ENCODE measurements at places on chromosomes 6 and 20.
A peak's percentile ranks its signal among the peaks of the same experiment; 100 is the strongest.

- no peak for DNase-seq
These were observed 57.4 kb downstream of the NCOA6 start for GRCh38 chr20:34768096-34768495.

GRCh38 chr20:21607971-21608725 is 94.3 kb upstream of the NKX2-2 start:
- DNase-seq = no peak

DNA sequence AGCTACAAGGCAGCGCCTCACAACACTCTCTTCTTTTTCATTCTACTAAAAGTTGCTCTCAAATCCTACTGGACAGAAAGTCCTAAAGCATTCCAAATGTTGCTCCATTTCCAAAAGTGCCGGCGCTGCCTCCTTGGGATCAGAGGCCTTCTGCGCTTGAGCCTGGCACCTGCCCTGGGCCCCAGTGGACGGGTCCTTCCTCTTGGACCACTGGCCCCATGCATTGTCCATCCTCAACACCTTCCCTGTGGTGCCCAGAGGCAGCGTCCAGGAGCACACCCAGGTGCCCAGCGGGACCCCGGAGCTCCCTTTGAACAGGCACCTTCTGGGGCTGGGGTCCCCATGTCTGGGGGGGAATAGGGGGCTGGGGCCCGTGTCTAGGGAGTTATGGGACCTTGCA is 205.2 kb downstream of the ERMARD start:
- DNase-seq = no peak

- DNase-seq = peak; percentile 84
These were observed 11.7 kb upstream of the HCK start for GRCh38 chr20:32040142-32040953.

- DNase-seq = peak; percentile 41
These were observed 687.4 kb downstream of the EPM2A start for GRCh38 chr6:145047891-145048290.

- no peak for DNase-seq
These were observed 105.2 kb downstream of the TFAP2A start for GRCh38 chr6:10309457-10310329.

GRCh38 chr6:42403831-42404230 is 47.9 kb downstream of the TRERF1 start:
- DNase-seq = no peak

DNA sequence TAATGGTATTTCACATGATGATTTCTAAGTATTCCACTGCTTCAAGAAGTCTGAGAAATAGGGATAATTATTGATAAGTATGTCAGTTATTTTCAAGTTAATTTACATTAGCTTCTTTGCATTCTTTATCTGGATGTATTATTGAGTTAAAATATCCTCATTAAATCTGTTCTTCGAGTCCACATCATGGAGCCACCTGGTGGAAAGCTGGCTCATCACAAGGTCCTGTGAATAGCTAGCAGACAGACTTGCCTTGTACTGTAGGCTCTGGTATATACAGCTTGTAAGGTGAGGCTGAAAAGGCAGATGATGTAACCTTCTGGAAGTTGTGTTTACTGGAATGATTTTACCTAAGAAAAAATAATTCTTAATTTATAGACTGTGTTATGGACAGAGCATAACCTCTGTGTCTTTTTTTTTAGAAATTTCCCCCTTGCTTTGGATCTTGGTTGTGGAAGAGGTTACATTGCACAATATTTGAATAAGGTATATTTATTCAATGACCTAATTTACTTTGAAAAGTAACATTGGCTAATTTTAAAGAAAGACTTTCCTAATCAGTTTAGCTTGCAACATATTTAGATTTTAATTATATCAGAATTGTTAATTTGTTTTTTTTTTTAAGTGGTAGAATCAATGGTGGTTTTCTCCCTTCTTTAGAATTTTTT is 3.5 kb downstream of the NDUFAF5 start:
- peak; percentile 75 for DNase-seq

DNA sequence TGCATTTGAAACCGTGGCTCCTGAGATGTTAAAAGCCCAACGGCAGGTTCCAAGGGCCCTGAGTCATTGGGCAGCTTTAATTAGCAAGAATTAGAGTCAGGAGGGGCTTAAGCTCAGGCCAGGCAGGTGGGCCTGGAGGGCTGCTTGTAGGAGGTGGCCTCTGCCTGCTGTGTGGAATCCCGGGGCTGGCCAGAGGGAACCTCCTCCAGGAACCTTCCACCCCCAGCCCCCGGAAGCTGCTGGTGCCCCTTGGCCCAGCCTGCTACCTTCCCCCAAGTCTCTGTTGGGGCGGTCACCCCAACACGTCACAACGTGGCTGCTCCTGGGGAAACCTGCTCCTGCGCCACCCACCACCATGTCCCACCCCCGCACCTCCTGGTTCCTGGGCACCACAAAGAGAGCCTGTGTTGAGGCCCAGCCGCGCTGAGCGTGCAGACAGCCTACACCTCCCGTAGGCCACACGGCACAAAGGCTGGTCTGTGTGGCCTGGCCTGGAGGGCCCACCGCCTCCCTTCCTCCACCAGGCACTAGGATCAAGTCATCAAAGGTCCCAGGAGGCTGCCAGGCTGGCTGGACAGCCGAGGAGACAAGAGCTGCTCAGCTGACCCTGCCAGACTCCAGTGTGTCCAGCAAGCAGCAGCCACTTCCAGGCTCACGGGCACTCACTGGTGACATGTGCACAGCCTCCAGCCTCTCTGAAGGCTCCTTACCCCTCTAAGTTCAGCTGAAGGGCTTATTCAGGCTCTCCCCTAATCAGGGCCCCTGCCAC is 86.3 kb downstream of the SNX5 start:
- no peak for DNase-seq

GRCh38 chr20:63145156-63145555 is 70.8 kb downstream of the YTHDF1 start:
- DNase-seq = no peak

- peak; percentile 60 for DNase-seq
These were observed 645.0 kb downstream of the PHF3 start for GRCh38 chr6:64280569-64280968.

DNA sequence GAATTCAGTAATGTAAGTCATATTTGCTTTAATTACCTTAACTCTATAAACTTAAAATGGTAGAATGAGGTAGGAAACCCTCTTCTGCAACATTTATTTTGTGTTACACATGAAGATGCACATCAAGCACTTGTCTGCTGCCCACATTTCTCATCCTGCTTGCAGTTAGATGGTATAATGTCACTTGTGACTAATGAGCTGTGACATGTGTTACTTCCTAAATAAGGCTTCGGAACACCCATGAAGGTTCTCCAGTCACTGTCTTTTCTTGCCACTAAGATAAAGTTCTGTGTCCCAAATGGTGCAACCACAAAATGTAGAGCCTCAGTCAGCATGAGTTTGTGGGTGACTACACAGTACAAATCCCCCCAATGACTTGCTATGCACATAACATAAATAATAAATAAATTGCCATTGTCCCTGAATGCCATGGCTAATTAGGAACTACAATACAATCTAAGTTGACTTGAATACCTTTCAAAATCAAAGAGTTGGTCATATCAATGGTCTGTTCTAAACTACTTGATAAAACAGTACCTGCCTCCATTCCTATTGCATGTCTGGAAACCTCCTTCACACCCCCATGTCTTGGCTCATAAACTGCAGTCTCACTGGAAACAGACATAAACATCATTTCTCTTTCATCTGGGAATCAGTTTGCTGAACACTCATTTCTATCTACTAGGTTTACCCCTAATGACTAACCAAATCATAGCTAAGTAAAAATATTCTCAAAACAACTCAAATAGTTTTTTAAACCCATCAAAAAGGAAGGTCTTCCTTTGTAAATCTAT is 157.2 kb downstream of the PTPRK start:
- no peak for DNase-seq

DNA sequence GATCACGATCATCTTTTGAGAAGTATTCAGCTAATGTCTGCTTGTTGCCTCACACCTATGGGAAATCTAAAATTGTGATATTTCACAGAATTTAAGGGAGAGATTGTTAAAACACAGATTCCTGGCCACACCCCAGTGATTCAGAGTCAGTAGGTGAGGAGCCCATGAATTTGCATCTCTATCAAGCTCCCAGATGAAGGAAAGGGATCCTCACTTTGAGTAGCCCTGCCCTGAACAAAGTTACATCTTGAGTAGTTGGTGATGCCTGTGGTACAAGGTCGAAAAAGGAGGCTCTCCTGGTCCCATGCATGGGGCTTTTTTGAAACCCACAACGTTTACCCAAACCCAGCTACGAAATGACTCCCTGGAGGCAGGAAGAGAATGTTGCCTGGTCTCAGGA is 79.5 kb downstream of the PAK5 start:
- DNase-seq = no peak

DNA sequence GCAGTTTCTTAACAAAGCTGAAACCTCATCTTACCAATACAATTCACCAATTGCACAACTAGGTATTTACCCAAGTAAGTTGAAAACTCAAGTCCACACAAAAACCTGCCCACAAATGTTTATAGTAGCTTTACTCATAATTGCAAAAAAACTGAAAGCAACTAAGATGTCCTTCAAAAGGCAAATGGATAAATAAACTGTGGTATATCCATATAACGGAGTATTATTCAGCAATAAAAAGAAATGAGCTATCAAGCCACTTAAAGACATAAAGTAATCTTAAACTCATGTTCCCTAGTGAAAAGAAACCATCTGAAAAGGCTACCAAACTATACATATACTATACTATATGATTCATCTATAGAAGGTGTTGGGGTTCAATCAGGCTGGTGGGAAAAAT is 179.7 kb downstream of the HACE1 start:
- no peak for DNase-seq

GRCh38 chr6:143783077-143783476 is 60.1 kb upstream of the LTV1 start:
- no peak for DNase-seq

DNA sequence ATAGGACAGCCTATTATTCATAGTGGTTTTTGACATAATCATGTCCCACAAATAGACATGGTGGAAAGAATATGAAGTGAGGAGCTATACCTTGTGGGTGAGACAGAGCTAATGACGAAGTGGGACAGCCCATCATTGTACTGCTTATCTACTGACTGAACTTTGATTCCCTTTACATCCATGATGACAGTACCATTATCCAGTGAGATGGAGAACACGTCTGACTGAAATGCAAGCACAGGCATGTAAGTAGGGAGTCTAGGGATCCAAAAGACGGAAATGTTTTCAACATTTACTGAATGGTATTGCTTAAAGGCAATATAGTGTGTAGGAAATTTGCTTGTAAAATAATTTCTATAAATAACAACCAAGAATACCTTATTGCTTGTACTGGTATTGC is 43.5 kb downstream of the FAM229B start:
- no peak for DNase-seq

GRCh38 chr6:103504501-103505154 is 1355.1 kb downstream of the HACE1 start:
- DNase-seq = no peak

- peak; percentile 42 for DNase-seq
These were observed 405 bp downstream of the RALGAPA2 start for GRCh38 chr20:20712004-20712473.

- DNase-seq = no peak
These were observed 26.1 kb downstream of the FAM184A start for GRCh38 chr6:119052292-119052889.

DNA sequence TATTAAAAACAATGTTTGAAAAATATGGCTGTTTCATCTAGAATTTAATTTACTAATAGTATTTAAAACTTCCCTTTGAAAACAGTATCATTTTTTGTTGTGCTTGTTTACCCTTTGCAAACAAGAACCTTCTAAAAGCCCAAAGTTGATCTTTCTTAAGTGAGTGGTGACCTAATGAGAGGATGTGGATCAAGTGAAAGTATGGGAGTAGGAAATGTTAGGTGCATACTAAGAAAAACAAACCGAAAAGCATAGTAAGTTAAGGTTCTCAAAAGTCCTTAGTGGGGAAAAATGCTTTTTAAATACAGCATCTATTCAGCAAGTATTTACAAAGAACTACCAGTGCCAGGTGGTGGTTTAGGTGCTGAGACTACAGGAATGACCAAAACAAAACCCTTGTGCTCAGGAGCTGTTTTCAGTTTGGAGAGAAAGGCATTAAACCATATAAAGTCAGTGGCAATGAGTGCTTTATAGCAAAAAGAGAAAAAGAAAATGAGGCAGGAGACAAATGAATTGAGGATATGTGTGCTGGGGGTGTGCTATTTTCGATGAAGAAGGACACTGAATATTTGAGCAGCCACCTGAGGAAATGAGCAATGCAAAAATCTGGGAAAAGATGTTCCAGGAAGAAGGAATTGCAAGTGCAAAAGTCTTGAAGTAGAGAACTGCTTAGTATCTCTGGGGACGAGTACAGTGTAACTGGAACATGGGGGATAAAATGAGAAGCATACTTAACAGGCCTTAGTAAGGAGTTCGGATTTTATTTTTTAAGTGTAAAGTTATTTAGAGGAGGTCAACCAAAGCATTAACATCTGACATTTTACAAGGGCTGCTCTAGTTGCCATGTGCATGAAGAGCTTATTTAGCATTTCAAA is 24.0 kb downstream of the RNF146 start:
- no peak for DNase-seq

GRCh38 chr6:10262505-10262904 is 152.4 kb downstream of the TFAP2A start:
- DNase-seq = no peak

GRCh38 chr6:105107207-105107606 is 72.6 kb downstream of the POPDC3 start:
- DNase-seq = no peak

- DNase-seq = peak; percentile 44
These were observed 1.2 kb downstream of the NCOA5 start for GRCh38 chr20:46088409-46089166.
